ENCODE measurements at places on chromosomes 6 and 20. TPM values are rescaled to one million over a fixed set of nuclear protein-coding genes. Genes with fewer than 3 reads are reported as not detected.

The ARHGAP18 gene
- 26.5 TPM for polyA plus RNA-seq

The ECT2L gene
- not detected for polyA plus RNA-seq

The REM1 gene
- polyA plus RNA-seq, result 2.0 TPM

The BFSP1 gene
- 2.1 TPM for polyA plus RNA-seq

The METTL24 gene
- polyA plus RNA-seq, result 1.4 TPM

The NOTCH4 gene
- polyA plus RNA-seq, result 22.5 TPM

The SLC17A3 gene
- polyA plus RNA-seq, result 149 TPM

The WFDC2 gene
- polyA plus RNA-seq, result 1,908 TPM

The HLA-G gene
- 0.37 TPM for polyA plus RNA-seq

The DDX43 gene
- 0.15 TPM for polyA plus RNA-seq

The RAB5IF gene
- 110 TPM for polyA plus RNA-seq

The PPIL6 gene
- polyA plus RNA-seq, result 6.0 TPM

The ANGPT4 gene
- polyA plus RNA-seq, result 0.24 TPM

The FAM83D gene
- 1.2 TPM for polyA plus RNA-seq

The COL11A2 gene
- polyA plus RNA-seq, result 2.3 TPM

The FAM209B gene
- not detected for polyA plus RNA-seq

The HRH3 gene
- not detected for polyA plus RNA-seq

The MLN gene
- not detected for polyA plus RNA-seq

The GUCA1A gene
- not detected for polyA plus RNA-seq

The SLC52A3 gene
- 11.4 TPM for polyA plus RNA-seq

The FKBP1A gene
- 260 TPM for polyA plus RNA-seq

The TCP11 gene
- polyA plus RNA-seq, result 0.41 TPM

The SAMD3 gene
- polyA plus RNA-seq, result 1.1 TPM

The HUS1B gene
- polyA plus RNA-seq, result not detected

The FNDC1 gene
- polyA plus RNA-seq, result 0.69 TPM

The FAM217A gene
- polyA plus RNA-seq, result 0.56 TPM

The ABT1 gene
- polyA plus RNA-seq, result 11.3 TPM

The CGA gene
- polyA plus RNA-seq, result 2.8 TPM

The TBC1D22B gene
- 9.7 TPM for polyA plus RNA-seq

The OR2H2 gene
- not detected for polyA plus RNA-seq

The GMPR gene
- 54.5 TPM for polyA plus RNA-seq

The DEFB132 gene
- polyA plus RNA-seq, result 0.24 TPM

The USP49 gene
- 1.1 TPM for polyA plus RNA-seq

The ACSS1 gene
- polyA plus RNA-seq, result 72.3 TPM

The FBXL4 gene
- polyA plus RNA-seq, result 7.6 TPM

The CST1 gene
- polyA plus RNA-seq, result not detected

The EPHA7 gene
- 2.6 TPM for polyA plus RNA-seq

The HS3ST5 gene
- not detected for polyA plus RNA-seq
